ENCODE measurements at places on chromosomes 5 and 9.
A peak's percentile ranks its signal among the peaks of the same experiment; 100 is the strongest.

- DNase-seq: no peak
Observed at GRCh38 chr5:6760686-6761085, 47.5 kb downstream of the TENT4A start.

DNA sequence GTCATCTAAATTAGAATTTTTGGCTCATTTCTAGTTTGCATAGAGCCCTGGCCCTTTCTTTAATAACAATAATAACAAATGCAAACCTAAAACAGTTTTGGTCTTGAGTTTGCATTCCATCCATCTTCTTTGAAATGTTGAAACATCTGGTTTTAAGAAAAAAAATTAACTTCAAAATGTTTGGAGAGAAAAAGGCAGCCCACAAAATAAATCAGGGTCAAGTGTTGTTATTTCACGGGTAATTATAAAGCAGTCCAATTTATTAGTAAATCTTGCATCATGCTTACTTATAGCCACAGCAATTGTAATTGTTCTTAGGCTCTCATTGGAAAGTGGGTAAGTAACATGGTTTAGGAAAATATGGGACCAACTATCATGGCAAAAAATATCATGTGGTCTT lies 247.0 kb upstream of the MEF2C start:
- no peak for DNase-seq

DNA sequence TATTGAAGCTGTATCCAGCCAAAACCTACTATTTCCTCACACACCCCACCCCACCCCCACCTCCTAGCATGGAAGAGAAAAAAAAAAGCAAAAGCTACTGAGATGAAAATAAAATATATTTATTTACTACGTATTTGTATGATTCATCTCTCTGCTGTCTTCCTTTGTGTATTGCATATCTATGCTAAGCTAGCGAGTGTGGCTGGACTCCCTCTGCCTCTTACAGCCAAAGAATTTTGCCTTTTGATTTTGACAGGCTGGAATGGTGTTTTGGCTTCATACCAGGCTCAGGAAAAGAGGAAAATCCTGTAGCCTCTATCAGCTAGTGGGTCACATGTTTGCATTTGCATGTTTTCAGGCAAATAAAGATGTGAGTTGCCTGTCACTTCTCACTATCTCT lies 2.2 kb downstream of the ABLIM3 start:
- DNase-seq: no peak

DNA sequence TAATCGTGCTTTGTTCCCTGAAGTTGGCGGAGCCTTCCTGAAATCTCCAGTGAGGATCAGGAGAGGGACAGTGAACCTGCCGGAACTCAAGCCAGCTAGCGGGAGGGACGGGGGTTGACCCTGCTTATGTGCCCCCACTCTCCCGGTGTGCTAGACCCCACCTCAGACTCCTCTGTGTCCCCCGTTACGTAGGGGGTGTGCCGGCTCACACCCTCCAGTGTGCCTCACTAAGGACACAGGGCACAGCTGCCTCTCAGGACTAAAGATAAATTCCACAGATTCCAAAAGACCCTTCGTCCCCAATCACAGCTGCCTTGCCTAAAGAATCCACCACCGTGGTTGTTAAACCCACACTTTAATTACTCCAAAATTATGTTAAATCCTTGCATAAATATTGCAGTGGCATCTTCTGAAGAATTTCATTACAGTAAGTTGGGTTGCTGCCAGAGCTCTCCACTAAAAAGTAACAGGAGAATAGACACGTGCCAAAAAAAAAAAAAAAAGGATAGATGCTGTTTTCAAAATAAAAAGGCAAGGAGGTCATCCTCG lies 73.7 kb downstream of the GTF3C4 start:
- no peak for DNase-seq

DNA sequence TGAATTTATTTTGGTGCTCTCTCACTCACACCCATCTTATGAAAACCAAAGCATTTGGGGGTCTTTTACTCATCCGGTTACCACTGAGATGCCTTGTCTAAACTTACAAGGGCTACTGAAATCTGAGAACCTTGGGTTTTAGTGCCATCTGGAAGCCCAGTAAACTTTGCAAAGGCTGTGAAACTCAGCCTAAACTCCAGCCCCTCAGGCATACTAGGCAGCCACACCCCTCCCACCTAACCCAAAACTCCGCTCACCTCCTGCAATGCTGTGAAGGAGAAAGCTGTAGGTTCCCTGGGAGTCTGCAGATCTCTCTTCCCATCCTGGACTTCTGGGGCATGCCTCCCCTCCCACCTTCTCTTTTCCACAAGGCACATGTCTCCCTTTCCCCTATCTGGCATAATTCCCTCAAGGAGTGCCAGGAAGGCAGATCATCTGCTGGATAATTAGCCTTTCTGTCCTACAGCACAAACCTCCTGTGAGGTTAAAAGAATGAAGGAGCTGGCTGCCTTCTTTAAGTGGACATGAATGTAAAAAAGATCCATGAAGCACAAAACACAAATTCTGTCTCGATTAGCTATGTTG lies 71.5 kb upstream of the ANXA1 start:
- no peak for DNase-seq

- DNase-seq: no peak
Observed at GRCh38 chr5:73668017-73668416, 42.0 kb downstream of the ARHGEF28 start.

DNA sequence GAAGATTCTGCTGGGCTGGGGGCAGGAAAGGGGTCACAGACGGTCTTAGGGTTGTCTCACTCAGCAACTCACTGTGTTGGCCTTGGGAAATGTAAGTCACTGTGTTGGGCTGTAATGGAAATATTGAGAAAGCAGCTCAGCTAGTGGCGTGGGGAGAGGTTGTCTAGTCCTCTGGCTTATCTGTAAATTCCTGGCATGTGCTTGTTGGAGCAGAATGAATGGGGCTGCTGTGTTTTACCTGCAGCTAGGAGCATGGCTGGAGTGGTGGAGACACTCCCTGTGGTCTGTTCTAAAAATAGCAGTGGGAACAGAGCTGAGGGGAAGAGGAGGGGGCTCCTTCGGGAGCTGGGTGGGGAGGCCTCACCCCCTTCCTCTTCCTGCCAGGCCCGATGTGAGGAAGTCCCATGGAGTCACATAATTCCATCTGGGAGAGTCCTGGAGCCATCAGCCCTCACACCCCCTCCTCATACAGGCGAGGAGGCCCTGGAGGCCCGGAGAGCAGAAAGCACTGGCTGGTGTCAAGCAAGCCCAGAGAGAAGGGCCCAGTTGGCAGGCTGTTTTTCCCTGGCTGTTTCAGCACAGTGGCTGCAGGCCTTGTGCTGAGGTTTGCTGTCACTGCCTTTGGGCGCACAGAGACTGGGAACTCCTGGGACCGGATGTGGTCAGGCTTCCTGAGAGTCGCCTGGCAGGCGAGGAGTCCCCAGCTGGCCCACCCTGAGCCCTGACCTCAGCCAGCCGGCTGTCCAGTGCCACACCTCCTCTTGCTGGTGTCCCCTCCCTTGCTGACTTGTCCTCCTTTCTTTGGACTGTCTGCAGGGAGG lies 84.9 kb downstream of the RGS3 start:
- DNase-seq: peak; percentile 60

DNA sequence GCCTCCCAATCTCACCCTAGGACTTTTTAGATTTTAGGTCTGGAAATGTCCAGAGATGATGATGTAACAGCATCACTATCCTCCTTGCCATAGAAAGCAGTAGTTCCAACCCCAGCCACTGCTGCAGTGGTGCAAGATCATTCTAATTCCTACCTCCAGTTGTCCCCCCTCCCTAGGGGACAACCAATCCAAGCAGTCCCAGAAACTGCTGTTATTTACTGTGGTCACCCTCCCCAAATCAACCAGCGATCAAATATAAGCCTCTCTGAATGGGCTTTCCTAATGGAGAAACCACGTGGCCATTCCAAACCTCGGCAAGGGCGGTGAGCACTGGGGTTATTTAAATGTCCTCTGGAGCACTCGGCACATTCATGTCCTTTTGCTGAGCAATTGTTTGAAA lies 159.8 kb downstream of the SLF1 start:
- no peak for DNase-seq

DNA sequence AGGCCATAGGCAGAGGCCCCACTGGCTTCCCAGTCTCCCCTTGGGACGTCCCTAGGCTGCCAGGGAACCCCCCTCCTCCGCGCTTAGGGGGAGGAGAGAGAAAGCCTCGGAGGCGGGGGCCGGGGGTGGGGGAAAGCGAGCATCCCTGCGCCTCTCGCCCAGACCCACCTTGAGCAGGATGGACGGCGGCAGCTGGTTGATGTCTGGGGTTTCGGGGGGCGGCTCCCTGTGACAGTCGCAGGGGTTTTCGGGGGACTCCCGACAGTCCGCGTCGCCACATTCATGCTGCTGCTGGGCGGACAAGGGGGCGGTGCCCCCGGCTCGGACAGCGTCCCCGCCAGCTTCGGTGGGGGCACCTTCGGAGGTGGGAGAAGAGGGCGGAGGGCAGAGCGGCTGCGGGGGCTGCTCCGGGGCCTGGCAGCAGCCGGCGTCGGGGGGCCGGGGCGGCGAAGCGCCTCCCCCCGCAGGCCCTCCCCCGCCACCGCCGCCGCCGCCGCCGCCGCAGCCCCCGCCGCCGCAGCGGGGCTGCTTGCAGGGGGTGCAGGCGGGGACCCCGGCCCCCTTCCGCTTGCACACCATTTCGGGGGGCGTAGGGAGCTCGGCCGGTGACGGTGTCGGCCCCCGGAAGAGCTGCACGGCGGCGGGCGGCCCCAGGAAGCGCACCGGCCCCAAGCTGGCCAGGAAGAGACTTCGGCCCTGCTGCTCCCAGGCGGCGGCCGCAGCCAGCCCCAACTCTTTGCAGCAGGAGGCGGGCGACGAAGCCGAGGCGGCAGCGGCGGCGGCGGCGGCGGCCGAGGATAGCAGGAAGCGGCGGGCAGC lies 1.2 kb downstream of the FBXL17 start:
- peak; percentile 40 for DNase-seq

GRCh38 chr5:98927989-98928872 lies 576 bp downstream of the CHD1 start:
- peak; percentile 81 for DNase-seq

- DNase-seq: no peak
Observed at GRCh38 chr5:149932445-149933350, 11.9 kb downstream of the PDE6A start.

DNA sequence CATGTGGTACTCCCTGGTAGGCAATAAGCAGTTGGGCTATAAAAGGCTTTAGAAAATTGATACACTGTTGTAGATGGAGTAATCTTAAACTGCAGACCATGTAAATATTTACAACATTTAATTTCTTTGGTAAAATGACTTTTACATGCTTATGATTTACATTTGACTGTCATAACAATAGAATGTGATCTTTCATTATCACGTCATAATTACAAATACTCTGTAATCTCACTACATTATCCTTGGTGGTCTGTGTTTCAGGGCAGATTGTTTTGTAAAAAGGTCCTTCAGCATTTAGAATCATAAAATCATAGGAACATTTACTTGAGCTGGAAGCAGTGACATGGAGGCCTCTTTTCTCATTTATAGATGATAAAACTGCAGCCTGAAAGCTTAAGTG lies 73.3 kb upstream of the PRRC1 start:
- no peak for DNase-seq

GRCh38 chr5:150694612-150695011 lies 6.2 kb downstream of the RBM22 start:
- no peak for DNase-seq

- DNase-seq: no peak
Observed at GRCh38 chr5:133957591-133957990, 10.8 kb downstream of the C5orf15 start.

DNA sequence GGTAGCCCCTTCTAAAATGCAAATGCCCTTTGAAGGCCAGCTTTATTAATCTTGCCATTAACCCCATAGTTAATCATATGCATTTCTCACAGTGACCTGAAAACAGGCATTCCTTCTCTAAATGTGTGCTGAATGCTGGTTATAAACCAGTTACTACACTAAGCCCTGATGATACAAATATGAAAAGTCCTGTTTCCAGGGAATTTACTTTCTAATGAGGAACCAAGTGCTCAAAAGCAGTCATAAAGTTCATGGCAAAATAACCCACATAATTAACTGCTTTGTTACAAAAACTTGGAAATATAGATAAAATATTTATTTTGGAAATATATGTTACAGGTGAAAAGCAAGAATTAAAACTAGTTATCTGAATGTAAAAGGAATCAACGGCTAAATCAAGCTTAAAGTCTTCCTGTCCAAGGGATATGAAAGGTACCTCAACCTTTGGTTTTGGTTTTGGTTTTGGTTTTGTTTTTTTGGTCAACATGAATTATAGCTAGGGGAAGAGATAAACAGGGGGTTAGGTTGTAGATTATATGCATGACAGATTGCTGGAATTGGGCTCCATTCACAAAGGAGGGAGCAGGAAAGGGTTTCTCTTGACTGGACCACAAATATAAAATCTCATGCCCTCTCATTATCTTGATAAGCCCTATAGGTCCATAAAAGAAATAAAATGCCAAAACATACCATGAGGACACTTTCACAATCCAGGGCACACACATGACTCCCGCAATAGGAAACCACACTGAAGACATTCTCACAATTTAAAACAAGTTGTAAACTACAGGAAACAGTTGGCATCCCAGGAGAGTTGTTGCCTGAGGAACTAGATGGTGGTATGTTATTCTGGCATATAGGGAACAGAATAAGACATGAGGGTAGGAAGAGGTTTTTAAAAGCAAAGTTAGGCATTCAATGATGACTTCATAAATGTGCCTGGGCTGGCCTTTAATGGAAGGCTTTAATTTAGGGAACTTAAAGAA lies 46.7 kb upstream of the MACIR start:
- no peak for DNase-seq

GRCh38 chr9:8030095-8030494 lies 230.5 kb upstream of the DMAC1 start:
- DNase-seq: no peak

DNA sequence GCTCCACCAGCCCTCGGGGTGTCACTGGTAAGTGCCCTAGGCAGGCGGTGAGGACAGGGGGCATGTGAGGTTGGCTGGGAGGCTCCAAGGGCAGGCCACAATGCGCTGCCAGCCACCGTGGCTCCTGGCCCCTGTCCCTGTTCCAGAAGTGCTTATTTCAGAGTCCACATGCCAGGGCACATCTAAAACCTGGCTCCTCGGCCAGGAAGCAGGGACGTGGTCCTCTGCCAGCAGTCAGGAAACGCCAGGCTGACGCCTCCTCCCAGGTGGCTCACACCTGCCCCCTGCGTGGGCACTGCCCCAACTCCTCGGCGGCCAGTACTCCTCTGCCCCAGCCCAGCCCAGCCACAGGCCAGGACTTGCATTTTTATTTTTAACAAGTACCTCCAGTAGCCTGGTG lies 68.5 kb downstream of the SECISBP2 start:
- DNase-seq: peak; percentile 43

DNA sequence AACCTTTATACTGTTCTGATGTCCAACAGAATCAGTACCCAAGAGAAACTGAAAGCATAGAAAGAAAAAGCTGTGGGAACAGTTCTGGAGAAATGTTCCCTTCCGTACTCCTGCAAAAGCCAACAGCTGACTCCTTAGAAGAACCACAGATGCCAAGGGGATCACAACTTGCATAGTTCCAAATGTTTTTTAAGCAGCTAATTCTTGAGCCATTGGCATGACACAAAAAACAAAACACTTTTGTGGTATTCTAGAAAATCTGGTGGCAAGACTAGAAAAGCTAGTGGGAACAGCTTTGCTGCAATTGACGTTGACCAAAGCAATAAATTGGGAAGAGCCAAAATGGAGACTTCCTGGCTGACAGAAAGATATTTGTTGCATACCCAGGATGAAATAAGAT lies 189.9 kb downstream of the ARL15 start:
- no peak for DNase-seq
